ENCODE measurements at places on chromosomes 16 and 17.

- no peak for DNase-seq
Measured at GRCh38 chr17:56896968-56897359, 16.9 kb downstream of the TRIM25 start.

GRCh38 chr17:45001310-45001709 is 33.2 kb upstream of the C1QL1 start:
- DNase-seq = no peak

- DNase-seq = no peak
Measured at GRCh38 chr17:46922487-46922803, 515 bp upstream of the GOSR2 start.

DNA sequence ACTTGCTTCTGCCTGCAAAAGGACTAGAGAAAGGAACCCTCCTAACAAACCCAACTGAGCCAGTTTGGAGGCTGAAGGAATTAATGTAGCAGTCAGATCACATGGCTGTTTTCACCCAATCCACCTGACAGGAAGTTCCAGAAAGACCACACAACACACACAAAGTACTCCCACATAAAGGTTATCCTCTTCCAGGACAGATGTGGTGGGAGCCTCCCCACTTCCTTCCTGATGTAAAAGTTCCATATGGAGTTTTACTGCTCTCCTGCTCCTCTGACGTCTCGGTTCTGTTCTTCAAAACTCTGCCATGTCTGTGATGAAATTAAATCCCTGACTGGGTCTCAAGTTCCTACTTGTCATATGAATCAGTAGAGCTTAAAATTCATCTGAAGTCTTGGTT is 497.0 kb upstream of the HSBP1 start:
- DNase-seq = no peak

- DNase-seq = no peak
Measured at GRCh38 chr17:41636652-41637051, 12.3 kb upstream of the KRT17 start.

All from caudate nucleus (tissue), 63 donors.